ENCODE measurements at places on chromosomes 5 and 9.
A peak's percentile ranks its signal among the peaks of the same experiment; 100 is the strongest.

DNA sequence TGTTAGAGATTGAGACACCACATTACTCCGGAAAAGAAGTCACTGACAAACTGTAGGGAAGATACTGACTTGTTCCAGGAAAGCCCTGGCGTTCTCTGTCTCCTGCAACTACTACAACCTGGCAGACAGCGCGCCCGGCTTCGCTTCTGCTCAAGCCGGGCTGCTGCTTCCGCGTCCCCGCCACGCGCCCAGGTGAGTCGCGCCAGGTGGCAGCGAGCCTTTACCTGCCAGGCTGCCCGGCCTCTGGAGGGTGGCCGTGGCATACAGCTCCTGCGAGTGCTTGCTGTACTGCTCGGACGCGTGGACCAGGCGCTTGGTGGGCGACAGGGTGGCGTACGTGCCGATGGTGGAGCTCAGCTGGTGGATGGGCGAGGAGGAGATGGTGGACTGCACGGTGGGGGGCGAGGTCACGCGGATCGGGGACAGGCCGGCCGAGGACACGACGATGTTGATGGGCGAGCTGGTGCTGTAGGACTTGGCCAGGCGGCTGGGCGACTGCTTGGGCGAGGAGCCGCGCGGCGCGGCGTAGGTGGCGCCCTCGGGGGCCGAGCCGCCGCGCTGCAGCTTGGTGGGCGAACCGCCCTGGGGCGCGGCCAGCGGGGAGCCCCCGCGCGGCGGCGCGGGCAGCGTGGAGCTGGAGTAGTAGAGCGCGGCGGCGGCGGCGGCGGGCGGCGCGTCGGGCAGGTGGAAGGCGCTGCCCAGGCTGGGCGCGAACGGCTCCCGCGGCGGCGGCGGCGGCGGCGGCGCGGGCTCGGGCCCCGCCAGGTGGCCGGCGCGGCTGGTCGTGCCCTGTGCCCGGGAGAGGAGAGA is 519.6 kb downstream of the CTNND2 start:
- DNase-seq = no peak

DNA sequence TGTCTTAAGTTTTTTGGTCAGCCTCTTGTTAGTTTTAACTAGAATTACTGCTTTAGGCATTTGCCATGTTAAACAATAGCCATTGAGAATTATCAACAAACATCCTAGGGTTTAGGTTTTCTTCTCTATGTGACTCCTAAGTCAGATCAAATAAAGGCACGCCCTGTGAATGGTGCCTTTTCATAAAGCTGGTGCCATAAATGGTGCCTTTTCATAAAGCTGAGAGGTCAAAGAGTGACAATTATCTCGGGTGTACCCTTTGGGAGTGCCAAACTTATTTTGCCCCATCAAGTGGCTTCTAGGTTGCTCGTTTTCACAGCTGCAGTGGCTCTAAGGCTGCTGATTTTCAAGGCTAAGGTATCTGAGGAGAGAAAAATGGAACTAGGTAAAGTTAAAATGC is 391.6 kb downstream of the DMRTA1 start:
- DNase-seq = no peak

DNA sequence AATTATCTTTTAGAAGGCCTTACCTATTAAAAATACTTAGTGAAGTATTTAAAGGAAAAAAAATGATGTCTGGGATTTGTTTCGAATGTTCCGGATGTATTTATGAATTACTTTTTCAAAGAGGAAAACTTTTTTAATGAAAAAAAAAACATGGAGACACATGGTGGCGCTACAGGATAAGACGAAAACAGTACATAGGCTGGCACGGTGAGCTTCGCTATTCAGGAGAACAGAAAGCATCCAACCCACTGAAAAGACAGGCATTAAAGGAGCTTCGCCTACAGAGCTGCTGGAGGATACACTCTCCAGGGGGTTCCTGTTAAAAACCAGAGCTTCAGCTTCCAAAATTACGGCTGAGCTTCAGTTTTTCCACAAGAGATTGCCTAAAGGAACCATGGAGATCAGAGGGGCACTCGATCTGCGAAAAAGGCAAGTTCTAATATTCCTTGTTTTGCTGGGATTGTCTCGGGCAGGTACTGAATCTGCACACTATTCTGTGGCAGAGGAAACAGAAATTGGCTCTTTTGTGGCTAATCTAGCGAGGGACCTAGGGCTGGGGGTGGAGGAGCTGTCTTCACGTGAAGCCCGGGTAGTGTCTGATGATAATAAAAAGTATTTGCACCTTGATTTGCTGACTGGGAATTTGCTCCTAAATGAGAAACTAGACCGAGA is at the start of gene PCDHB14:
Gene PCDHB14 (plus strand): TSS at position 232 of the 672 bp plus-strand sequence. CDS start 163 bp downstream, at position 395.
- DNase-seq = no peak

DNA sequence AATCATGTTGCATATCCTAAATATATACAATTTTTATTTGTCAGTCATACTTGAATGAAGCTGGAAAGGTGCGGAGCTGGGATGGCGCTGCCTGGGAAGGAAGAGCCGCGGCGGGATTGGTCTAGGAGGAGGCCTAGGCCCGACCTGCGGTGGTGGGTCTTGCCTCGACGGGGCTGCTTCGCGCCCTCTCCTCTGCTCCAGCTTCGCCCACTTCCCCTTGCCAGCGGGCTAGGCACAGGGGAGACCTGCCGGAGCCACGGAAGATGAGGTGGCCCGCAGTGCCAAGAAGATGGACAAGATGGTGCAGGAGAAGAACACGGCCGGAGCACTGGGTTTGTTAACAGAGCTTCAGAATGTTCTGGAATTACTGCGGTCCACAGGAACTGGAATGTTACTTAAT is 28.5 kb upstream of the CTSV start:
- DNase-seq = no peak

DNA sequence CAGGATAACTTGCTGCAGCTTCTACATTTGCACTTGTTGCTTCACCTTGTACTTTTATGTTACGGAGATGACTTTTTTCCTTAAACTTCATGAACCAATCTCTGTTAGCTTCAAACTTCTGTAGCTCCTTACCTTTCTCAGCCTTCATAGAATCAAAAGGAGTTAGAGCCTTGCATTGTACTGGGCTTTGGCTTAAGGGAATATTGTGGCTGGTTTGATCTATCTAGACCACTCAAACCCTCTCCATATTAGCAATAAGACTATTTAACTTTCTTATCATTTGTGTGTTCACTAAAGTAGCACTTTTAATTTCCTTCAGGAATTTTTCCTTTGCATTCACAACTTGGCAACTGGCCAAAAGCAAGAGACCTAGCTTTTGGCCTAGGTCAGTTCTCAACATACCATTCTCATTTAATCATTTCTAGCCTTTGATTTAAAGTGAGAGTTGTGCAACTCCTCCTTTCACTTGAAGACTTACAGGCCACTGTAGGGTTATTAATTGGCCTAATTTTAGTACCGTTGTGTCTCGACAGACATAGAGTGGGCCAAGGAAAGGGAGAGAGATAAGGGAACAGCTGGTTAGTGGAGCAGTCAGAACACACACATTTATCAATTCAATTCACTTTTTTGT is 63.7 kb downstream of the SHOC1 start:
- DNase-seq = no peak

DNA sequence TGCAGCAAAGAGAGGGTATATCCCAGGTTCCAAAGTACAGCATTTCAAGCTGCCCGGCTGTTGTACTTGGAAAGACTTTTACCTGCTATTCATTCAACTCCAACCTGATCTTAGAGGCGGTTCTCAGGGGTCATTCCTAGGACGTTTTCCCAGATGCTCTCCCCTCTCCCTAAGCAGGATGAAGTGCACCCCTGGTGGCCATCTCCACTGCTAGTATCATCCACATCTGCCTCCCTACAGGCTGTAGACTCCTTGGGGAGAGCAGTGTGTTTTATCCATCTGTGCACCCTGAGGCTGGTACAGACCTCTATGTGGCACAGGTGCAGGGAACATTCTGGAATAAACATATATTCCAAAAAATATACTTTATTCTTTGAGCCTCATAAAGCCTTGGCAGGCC is 56.8 kb downstream of the PTPN3 start:
- no peak for DNase-seq

DNA sequence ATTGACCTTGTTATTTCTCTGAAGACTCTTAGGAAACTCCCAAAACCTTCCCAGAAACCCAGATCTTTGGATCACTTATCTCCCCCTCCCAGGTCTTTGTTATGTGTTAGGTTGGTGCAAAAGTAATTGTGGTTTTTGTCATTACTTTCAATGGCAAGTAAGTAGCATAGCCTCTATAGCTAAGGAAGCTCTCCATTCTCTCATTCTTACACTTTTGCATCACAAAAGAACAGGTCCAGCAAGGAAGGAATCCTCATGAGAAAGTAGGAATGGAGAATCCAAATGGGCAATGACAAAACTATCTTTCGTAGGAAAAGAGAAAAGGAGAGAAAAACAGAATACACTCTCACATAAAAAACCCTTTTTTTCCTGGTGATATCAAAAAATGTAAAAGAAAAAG is 81.3 kb upstream of the ELAVL2 start:
- DNase-seq = no peak

DNA sequence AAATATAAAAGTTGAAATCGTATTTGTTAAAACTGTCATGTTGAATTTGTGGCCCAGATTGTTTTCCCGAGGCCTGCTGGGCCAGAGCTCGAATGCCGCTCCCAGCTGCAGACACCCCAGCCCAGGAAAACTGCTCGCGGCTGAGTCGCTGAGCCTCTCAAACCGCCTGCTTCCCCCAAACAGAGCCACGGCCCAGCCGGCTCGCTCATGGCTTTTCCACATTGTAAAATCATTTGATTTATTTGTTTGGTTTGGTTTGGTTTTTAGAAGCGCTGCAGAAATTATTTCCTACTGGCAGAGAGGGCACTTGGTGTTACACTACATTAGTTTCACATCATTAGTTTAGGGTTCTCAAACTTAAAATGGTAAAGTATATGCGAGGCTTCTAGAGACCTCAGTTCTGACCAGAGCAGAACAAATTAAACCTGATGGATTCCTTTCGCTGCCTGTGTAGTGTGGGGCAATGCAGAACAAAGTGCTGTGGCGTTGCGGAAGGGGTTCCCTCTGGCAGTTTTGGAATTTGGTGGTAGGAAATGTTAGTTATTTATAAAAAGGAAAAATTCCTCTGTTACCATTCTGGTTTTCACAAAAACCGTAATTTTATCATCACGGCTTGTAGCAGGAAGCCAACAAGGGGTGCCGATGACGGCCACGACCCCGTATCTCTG is 156.5 kb upstream of the PITX1 start:
- DNase-seq = no peak

DNA sequence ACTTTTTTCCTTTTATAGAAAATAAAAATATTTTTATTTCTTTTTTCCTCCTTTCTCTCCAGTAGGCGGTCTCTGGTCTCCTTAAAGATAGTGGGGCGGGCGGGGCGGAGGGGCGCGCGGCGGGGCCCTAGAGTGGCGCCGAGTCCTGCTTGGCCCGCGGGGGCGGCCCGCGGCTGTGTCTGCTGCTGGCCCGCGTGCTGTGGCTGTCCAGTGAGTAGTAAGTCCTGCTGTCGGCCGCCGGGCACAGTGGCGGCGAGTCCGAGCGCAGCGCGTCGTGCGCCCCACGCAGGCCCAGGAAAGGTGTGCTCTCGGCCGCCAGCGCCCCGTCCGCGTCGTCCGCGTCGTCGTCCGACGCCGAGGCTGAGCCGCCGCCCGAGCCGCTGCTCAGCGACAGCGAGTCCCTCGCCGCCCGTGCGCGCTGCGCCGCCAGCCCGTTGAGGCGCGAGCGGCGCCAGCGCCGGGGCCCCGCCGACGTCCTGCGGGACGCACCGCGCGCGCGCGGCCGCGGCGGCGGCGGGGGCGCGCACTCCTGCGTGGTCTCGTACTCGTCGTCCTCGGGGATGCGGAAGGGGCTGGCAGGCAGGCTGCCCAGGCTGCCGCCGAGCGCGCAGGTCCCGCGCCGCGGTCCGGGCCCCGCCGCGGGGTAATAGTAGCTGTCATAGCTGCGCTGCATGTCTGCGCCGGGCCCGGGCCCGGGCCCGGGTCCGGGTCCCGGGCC is 52.3 kb downstream of the PSD2 start:
- DNase-seq = peak; percentile 83

GRCh38 chr9:134226221-134226930 is 62.0 kb upstream of the RNU6ATAC start:
- DNase-seq = no peak

DNA sequence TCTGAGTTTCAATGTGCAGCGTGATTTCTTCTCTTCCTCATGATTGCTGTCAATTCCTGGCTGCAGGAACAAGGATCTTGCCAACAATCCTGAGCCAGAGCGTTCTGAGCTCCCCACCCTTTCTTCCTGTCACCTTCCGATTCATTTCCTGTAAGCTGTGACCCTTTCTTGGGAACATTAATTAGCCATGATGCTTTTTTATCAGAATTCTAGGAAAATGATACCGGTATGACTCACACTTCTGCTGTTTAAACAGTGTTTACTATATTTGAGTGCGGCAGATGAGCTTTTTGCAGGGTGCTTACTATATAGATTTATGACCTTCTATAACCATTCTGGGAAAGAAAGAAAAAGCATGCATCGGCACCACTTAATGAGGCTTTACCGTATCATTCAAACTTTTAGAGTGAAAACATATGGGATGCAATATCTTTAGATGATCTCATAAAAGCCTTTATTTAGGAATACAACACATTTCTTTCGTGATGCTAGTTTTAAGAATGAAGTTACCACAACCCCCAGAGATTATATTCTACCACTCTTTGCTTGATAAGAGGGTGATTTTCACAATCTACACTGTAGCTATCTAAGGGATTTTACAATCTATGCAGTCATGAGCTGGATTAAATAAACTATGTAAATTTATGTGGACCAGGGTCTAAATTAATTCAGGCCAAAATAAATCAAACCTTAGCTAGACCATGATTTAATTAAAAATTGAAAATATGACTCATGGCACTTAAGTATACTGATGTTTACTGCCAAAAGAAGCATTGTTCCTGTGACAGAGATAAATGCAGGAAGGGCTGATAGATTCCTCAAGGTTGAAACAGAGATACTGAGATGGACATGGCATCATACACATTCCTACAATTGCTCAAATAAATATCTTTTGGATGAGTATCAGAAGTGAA is 38.0 kb upstream of the OSMR start:
- DNase-seq = no peak

- no peak for DNase-seq
These were observed 13.9 kb downstream of the LHFPL2 start for GRCh38 chr5:78634634-78635033.

GRCh38 chr9:68780380-68780712 is 75.3 kb downstream of the PIP5K1B start:
- no peak for DNase-seq

- no peak for DNase-seq
These were observed 42.3 kb upstream of the SMAD5 start for GRCh38 chr5:136090319-136090718.

Measured in activated B cell treated with CpG ODN at 0.5 μM for 24 hours (primary cell).